ELF-1 (cell line): ENCODE measurements at places on chromosomes 11 and 22.

GRCh38 chr11:88414385-88414861, 76.9 kb upstream of the CTSC start:
- no peak for DNase-seq

DNA sequence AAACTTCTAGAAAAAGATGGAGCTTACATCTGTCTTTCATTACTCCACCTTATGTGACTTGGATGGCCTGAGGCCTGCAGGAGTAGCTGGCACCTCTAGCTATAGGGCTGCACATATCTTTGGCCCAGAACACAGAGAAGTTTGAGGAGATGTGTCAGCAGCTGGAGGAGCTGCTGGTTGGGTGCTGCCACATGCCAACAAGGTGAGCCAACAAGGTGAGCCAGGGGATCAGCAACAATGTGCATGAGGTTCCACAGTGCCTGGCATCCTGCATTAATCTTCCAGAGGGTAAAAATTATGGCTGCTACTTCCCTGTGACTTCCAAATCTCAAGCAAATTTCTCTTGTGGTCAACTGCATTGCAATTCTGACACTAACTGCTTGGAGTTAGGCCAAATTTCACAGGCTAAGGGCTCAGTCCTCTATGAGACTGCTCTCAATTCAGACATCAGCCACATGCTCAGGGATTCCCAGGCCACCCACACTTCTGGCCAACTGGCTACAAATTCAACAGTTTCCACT, 16.0 kb downstream of the RBM7 start:
- DNase-seq = no peak

DNA sequence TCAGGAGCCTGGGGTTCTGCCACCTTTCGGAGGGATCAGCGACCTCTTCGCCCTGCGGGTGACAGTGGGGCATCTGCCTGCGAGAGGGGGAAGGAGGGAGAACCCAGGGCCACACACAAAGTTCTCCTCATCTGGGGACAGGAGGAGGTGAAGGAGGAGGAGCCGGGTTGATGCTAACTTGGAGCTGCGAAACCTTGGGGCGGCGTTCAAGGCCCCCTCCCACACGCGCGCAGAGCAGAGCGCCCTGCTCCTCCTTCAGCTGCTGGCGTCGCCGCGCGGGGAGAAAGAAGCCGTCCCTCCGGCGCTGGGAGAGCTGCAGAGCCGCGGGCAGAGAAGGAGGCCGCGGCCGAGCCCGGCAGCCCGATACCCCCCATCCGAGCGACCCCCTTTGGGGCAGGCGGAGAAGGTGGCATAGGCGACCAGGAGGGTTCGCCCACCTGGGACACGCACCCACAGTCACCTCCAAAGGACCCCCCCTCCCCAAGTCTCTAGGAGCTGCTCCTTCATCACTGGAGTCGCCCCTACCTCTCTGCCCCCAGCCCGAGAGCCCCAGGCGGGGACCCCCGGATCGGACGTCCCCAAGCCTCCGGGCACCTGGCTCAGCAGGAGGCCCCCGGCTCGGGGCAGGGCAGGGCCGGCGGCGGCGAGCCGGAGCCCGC, at the start of gene RASD2:
TSS of gene RASD2 (plus strand) at position 237 of the 659 bp plus-strand sequence. CDS start 5,979 bp downstream, outside the sequence.
- no peak for DNase-seq

DNA sequence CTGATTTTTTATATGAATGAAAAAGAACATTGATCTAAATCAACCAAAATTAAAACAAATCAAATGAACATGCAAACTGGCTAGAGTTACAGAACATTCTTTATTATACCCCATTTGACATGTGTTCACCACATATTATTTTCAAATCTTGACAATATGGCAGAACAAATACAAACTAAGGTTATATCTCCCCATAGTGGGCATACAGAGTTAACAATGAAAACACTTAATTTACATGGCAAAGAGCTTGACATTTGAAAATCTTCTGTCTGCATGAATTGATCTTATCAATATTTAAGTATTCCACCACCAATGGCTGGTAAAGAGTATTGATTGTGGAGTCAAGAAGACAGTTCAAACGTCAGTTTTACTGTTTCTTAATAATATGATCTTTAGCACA, 197.9 kb upstream of the ANO3 start:
- no peak for DNase-seq

GRCh38 chr22:34096770-34097169, 176.5 kb upstream of the LARGE1 start:
- DNase-seq = no peak

GRCh38 chr11:44351006-44351660, 41.2 kb upstream of the ALX4 start:
- no peak for DNase-seq

DNA sequence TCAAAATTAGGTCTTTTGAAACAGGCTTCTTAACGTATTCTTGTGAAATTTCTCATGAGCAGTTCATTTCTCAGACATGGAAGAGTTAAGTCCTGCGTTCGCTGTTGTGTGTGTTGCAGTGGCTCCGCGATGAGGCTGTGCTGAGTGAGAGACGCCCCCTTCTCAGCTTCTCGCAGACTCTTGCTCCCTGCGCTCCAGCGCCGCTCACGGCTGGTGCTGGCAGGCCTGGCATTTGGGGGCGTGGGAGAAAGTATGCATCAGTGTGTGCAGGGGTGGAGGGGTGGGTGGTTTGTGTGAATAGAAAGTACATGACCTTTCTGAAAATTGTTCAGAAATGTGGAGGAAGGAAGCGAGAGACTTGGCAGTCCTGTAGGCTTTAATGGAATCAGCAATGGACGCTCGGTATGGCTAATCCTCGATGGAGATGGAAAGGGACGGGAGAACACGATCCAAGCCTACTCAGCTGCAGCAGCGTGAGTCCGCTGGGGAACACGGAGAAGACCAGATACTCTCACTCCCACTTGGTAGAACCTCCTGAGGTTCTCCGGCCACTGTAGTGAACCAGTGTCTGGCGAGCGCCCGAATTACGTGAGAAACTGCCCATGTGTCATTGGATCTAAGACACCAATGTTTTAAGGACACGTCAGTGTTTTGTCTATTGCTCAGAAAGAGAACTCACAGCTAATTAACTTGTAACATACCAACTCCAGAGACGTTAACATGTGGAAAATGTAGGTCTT, 5.9 kb downstream of the TAB1 start:
- DNase-seq = no peak

DNA sequence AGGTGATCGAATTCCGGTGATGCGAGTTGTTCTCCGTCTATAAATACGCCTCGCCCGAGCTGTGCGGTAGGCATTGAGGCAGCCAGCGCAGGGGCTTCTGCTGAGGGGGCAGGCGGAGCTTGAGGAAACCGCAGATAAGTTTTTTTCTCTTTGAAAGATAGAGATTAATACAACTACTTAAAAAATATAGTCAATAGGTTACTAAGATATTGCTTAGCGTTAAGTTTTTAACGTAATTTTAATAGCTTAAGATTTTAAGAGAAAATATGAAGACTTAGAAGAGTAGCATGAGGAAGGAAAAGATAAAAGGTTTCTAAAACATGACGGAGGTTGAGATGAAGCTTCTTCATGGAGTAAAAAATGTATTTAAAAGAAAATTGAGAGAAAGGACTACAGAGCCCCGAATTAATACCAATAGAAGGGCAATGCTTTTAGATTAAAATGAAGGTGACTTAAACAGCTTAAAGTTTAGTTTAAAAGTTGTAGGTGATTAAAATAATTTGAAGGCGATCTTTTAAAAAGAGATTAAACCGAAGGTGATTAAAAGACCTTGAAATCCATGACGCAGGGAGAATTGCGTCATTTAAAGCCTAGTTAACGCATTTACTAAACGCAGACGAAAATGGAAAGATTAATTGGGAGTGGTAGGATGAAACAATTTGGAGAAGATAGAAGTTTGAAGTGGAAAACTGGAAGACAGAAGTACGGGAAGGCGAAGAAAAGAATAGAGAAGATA, at the start of gene MALAT1:
TSS of gene MALAT1 (plus strand) at position 69 of the 736 bp plus-strand sequence.
- peak; percentile 92 for DNase-seq

DNA sequence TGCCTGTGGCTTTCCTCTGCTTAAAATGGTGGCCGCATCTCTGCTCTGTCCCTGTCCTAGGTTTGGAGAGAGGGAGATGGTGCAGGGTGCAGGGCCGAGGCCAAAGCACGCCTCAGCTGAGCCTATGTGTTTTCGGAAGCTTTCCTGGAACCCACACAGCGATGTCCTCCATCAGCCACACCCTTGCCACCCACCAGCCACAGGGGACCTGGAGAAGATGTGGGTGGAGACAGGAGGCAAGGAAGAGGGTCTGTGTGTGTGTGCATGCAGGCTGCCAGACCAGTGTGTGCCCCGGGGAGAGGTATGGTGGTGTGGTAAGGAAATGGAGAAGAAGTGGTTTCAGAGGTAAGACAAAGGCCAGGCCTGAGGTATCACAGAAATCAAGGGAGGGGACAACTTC, 155.7 kb downstream of the TBC1D22A start:
- DNase-seq = no peak

- no peak for DNase-seq
These were observed 41.1 kb downstream of the UBASH3B start for GRCh38 chr11:122696662-122697061.

DNA sequence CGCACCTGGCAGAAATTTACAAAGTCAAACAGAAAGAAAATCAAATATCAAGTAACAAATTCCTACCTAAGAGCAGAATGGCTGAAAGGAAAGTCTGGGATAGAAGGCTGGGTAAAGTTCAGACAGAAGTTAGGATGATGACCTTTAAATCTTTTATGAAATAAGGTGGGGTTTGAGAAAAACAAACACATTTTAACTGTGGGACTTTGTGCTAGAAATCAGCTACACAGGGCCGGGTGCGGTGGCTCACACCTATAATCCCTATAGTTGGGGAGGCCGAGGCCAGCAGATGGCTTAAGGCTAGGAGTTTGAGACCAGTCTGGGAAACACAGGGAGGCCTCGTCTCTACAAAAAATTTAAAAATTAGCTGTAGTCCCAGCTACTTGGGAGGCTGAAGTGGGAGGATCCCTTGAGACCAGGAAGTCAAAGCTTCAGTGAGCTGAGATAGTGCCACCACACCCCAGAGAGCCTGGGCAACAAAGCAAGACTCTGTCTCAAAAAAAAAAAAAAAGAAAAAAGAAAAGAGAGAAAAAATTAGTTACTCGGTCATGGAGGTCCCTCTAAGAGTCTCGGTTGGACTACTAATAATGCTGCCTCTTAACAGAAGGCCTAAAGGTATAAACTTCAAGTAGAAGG, 119.7 kb upstream of the BID start:
- DNase-seq = no peak

GRCh38 chr11:128644576-128644975, 49.3 kb upstream of the FLI1 start:
- no peak for DNase-seq

DNA sequence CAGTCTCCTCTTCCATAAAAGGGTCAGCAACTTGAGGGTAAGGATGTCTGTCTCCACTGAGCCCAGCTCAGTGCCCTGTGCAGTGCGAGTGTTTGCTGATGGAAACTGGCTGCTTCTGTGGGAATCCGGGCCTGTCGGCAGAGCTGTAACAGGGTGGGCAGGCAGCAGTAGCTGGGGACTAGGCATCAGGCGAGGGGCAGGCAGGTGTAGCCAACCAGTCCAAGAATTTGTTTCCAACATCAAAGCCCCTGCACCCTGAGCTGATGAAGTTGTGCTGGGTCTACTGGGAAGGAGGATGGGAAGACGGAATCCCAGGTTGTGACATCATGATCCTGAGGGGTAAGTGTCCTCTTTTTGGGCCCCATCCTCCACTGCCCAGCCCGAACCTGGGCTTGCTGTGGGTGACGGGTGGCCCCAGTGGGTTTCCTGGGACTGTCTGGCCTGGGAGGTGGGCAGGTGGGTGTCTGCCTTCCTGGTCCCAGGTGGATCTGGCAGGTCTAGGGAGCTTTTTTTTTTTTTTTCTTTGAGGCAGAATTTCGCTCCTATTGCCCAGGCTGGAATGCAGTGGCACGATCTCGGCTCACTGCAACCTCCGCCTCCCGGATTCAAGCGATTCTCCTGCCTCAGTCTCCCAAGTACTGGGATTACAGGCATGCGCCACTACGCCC, 11.0 kb downstream of the SLC29A2 start:
- no peak for DNase-seq

DNA sequence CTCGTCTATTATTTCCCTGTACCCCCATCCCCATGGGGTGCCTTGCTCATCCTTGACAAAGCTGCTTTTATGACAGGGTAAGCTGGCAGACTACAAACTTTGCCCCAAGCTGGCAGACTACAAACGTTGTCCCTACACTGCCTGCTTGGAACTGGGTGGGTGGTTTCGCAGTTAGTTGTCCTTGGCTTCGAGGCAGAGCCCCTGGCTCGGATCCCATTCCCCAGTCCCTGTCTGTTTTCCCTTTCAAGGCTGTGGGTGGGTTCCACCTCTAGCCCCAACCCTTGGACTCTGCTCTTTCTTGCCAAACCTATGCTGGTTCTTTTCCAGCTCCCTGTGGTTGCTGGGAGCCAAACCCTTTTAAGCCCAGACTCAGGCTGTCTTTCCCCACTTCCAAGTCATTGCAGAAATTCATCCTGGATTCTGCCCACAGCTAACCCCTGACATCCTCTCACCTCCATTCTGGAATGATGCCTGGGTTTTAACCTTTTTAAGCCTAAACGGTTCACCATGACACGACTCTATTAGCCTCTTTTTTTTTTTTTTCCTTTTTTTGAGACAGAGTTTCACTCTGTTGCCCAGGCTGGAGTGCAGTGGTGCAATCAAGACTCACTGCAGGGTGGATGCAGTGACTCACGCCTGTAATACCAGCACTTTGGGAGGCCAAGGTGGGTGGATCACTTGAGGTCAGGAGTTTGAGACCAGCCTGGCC, 9.2 kb upstream of the RBM14 start:
- DNase-seq = no peak

GRCh38 chr22:46047841-46048595, 71.1 kb upstream of the WNT7B start:
- DNase-seq = no peak
